Left cardiac atrium (tissue), 4 donors: ENCODE measurements at places on chromosomes 7 and 10. TPM values are rescaled to one million over a fixed set of nuclear protein-coding genes. Genes with fewer than 3 reads are reported as not detected.

CUBN gene
- 0.84 TPM for total RNA-seq

EPO gene
- total RNA-seq: not detected

GRCh38 chr7:115008465-115009114 is 86.7 kb downstream of the MDFIC start:
- DNase-seq: peak; percentile 80

- no peak for DNase-seq
These were observed 62.1 kb downstream of the PTEN start for GRCh38 chr10:87925570-87925969.

DNA sequence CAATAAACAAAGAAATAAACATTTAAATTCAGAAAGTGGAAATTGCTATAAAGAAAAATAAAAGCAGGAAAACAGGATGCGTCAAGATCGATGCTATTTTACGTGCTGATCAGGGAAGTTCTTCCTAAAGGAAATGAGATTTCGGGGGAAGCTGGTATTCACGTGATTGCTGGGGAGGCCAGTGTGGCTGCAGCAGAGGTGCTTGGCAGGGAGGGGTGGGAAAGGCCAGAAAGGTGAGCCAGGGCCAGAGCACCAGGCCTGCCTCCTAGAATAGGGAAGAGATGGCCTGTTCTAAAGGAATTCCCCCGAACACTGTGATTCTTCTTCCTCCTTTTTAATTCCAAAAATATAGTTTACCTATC is 923 bp upstream of the CREB3L2 start:
- DNase-seq: no peak

- DNase-seq: no peak
These were observed 37.7 kb upstream of the IKZF1 start for GRCh38 chr7:50266635-50267386.
